A549 treated with Mapracorat at 1 μM for 4 hours (cell line): ENCODE measurements at places on chromosomes 1 and 21. TPM values are rescaled to one million over a fixed set of nuclear protein-coding genes. Genes with fewer than 3 reads are reported as not detected.

TMEM52 gene
- 0.30 to 1.3 TPM (median 0.85 TPM) in 5 replicates for total RNA-seq

C1orf87 gene
- total RNA-seq, result not detected in 5 replicates

DENND2C gene
- total RNA-seq, result 0.36 to 0.59 TPM (median 0.45 TPM) in 5 replicates

OR2L5 gene
- not detected in 5 replicates for total RNA-seq

NR1I3 gene
- not detected in 5 replicates for total RNA-seq

S100A7 gene
- not detected in 5 replicates for total RNA-seq

BEND5 gene
- total RNA-seq, result not detected in 5 replicates

LAPTM5 gene
- total RNA-seq, result 0.13 to 0.42 TPM (median 0.24 TPM) in 5 replicates

OR2T35 gene
- not detected in 5 replicates for total RNA-seq

ASTN1 gene
- total RNA-seq, result not detected in 5 replicates

ACTA1 gene
- total RNA-seq, result 0.12 TPM in 2 of 5 replicates, not detected in the others

CNKSR1 gene
- total RNA-seq, result 0.15 to 0.58 TPM (median 0.32 TPM) in 4 of 5 replicates, not detected in the other
